ENCODE measurements at places on chromosomes 1 and 21.

- DNase-seq: no peak
Observed at GRCh38 chr1:38923607-38924006, 18.0 kb downstream of the RHBDL2 start.

DNA sequence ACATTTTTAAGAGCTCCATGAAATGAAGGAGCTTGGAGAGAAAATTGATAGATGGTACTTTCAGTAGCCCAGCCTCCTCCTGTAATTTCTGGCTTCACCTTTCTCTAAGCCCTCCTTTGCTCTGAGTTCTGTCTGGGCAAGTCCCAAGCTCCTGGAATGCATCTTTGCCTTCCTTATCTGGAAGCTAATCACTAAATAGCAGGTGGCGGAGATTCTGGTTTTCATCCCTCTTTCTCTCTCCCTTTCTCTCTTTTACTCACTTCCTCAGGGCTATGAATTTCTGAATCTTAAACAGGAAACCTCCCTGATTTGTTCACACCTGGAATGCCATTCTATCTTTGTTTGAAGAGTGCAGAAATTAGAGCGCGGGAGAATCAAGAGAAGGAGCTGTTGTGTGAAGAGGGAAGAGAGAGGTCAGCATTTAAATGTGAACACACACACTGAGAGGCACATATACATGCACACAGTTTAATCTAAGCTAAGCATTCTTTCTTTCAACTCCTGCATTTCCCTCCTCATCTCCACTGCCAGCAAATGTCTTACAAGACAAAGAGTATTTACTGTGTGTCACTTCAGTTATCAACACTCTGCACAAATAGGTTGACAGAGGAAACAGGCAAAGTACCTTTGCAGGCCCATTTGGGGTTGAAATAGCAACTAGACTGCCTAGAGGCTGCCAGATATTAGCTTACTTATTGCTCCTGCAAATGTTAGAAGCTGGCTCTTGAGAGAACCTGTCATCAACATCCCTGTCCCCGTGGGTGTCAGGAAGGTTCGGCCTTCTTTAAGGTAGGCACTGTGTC is 199.4 kb upstream of the CAMK1G start:
- no peak for DNase-seq

- DNase-seq: peak; percentile 16
Observed at GRCh38 chr1:105027838-105028471, 1278.3 kb downstream of the AMY1C start.

DNA sequence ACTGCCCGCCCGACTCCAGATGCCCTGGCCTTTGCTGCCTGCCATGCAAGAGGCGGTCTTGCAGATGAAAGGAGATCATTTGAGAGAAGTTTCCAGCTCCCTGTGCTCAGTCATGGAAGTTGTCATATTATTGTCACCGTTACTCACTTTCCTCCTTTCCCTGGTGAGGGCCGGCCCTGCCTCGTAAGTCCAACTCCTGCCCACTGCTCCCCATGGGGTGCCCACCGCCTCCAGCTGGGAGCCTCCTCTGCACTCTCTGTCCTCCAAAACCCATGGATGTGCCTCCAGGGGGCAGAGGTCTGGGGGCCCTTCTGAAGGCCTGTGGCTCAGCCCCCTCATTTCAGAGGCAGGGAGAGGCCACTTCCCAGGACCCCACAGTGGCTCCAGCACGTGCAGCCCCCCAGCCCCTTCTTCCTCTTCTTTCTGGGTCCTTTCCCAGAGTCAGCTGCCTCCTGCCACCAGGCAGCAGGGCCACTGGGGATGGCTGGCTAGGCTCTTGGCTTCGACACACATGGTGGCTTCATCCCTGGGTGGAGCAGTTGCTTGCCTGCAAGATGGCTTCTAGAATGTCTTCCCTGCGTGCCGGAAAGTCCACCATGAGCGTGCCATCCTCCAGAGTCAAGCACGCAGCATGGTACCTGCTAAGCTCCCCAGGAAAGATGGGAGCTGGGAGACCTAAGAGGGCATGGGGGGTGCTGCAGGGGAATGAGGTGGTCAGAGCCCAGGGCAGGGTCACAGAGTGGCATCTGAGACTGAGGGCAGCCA is 97.9 kb upstream of the RUNX3 start:
- DNase-seq: no peak

DNA sequence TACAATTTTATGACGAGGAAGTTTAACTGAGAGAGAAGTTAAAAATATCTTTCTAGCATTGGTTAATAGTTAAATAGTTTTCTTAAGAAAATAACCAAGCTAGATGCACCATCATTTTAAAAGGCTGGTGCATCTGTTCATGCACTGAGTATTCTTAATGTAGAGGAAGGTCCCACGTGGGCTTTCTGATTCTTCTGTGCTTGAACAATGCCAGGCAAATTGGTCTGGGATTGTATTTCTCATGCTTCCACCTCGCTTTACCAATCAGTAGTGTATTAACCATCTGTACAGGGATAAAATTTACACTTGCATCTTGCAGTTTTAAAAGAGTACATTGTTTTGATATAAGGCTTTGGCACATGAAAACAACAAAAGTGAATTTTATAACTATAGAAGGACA is 47.4 kb upstream of the MTF2 start:
- no peak for DNase-seq

- DNase-seq: no peak
Observed at GRCh38 chr1:53274026-53274425, 35.7 kb upstream of the MAGOH start.

GRCh38 chr1:199102239-199102638 is 463.4 kb downstream of the PTPRC start:
- no peak for DNase-seq

- no peak for DNase-seq
Observed at GRCh38 chr1:180219776-180220175, 10.3 kb upstream of the LHX4 start.

- no peak for DNase-seq
Observed at GRCh38 chr1:47842228-47842919, 154.8 kb downstream of the TRABD2B start.

- DNase-seq: peak; percentile 72
Observed at GRCh38 chr1:63774617-63775417, 1.0 kb downstream of the ROR1 start.

DNA sequence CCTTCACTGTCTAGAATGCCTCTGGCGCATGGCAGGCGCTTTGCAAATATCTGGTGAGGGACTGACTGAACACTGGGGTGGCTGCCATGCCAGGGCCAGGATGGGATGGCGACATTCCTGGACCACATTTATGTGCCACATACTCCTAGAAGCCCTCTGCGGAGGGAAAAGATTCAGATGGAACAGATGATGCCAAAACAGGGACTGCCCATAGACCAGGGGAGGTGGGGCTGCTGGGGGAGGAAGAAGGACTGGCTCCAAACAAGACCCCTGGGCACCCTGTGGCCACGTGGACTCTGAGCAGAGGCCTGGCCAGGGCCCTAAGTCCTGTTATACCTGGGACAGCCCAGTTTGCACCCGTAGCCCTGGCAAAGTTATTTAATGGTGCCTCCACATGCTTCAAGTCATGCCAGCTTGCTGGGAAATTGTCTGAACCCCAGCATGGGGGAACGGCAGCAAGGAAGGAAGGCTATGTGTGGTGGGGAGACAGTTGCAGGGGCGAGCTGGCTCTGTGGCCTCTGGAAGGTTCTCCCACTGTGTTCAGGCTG is 44.1 kb downstream of the UMODL1 start:
- no peak for DNase-seq

GRCh38 chr1:25619101-25619890 is 2.7 kb downstream of the MAN1C1 start:
- DNase-seq: peak; percentile 84

- DNase-seq: peak; percentile 89
Observed at GRCh38 chr21:45309069-45309986, 21.6 kb upstream of the POFUT2 start.

DNA sequence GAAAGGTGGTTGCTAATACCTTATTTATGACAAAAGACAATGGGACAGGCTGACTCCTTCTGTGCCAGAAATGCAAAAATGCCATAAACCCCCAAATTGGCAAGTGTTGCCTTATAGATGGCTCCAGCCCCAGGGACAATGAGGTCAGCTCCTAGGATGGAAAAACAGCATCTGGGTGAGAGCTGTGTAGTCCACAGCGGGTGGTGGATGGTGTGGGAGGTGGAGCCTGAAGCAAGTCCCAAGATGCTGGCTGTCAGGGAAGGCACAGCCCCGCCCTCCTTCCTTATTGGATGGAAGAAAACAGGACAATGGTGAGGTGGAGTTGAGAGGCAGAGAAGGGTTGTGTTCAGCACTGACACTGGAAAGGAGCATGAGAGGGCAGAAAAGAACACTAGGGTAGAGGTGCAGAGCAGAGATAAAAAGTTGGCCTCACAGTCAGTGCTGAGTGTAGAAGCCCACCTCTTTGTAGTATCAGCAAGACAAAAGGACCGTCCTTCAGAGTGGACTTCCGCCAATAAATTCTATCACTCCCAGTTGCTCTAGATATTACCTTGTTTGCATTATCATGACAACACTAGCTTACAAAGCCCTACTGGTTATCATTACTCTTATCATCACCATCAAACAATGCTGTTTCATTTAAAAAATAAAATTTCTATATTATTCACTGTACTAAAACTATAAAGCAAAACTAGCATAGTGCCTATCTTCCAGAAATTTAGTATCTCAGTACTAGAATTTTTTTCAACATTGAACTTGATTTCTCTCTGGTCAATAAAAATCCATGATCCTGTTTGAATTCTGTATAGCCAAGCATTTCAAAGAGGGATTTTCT is 3.7 kb upstream of the SDE2 start:
- peak; percentile 86 for DNase-seq

All from WTC11 (cell line).